T follicular helper cell (primary cell): ENCODE measurements at places on chromosomes 16 and 17.

DNA sequence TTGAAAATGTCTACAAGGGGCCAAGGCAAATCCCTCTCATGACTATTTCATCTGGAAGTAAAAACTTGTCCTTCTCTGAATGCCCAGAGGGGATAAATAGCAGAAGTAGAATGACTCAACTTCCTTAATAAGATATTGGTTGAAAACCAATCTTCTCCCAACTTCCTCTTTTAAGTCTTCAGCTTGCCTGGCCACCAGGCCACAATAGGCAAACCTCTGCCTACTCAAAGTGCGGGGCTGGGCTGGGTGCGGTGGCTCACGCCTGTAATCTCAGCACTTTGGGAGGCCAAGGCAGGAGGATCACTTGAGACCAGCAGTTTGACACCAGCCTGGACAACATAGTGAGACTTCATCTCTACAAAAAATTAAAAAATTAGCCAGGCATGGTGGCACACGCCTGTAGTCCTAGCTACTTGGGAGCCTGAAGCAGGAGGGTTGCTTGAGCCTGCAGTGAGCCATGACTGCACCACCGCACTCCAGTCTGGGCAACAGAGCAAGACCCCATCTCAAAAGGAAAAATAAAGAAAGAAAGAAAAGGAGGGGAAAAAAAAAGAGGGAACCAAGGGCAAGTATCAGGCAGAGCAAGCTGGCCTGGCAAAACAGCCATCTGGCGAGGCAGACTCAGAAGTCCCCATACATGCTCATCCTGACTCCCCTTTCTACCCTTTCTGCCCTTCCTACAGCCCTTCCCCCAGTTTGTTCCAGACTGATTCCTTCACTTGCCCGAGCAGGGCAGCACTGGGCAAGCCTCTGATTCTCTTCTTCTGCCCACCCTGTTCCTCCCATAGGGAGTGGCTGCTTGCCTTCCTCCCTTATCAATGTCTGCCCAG lies 20.6 kb downstream of the MAP3K14 start:
- no peak for DNase-seq

- no peak for DNase-seq
These were observed 6.3 kb downstream of the SAP30BP start for GRCh38 chr17:75673487-75673886.

DNA sequence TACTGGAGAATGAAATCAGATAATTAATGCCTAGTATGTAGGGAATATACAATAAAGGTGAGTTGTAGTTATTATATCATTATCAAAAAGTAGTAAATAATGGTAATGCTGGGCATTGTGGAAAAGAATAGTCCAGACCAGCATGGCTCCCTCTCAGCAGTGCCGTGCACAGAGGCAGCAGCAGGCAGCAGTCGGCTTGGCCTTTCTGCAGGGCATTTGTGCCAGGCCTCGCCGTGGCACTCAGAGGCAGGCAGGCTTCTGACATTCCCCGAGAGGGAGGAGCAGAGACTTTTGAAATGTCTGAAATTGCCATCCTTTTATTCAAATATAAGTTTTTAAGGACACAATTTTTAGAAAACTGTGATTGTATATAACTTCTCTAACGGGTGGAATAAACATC lies 15.0 kb downstream of the KIAA0513 start:
- DNase-seq = no peak

DNA sequence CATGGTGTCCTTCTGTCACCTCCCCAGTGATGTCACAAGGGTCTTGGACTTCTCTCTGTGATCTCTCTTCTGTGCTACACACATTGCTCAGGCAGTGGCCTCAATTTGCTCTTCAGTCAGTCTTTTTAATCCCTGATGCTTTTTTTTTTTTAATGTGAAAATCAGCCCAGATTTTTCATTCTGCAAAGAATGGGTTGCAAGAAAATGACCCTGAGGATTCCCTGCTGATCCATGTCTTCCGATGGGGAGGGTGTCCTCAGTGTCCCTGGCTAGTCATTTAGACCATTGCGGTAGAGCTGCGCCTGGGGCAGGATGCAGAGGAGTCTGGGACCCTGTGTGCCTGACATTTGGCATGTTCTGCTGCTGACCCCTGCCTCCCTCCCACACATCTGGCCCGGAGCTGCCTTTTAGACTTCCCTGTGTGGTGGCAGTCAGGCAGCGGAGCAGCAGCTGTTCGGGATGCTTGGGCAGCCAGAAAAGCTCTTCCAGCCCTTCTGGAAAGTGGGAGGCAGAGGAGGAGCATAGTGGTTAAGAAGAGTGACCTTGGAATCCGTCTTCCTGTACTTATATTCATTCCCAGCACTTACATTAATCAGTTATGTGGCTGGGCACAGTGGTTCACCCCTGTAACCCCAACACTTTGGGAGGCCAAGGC lies 12.3 kb downstream of the GPT2 start:
- DNase-seq = no peak

- no peak for DNase-seq
These were observed 39.2 kb downstream of the GNA13 start for GRCh38 chr17:65017207-65017774.

DNA sequence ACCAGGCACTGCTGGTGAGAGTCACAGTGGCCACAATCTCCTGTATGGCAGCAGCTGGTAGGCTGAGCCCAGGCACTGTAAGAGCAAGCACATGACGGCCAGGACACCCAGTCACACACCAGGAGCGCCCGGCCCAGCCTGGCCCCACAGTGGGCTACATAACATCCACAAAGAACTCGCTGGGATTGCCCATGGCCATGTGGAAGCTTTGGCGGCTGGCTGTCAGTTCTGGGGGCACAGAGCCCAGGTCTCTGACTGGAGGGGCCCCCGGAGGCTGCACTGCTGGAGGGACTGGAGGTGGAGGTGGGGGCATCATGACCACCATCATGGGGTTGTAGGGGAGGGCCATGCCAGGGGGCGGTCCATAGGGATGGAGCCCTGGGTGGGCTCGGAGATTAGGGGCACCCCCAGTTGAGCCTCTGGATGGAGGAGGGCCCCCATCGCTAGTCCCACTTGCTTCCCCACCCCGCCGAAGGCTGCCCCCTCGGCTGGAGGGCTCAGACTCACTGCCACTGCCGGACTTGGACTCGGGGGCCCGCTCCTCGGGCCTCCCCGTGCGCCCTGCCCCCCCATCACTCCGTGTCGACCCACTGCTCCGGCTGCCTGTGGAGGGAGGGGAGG lies 6.1 kb downstream of the ACADVL start:
- DNase-seq = no peak
